Retinal pigment epithelial cell (primary cell): ENCODE measurements at places on chromosomes 6 and 20.
A peak's percentile ranks its signal among the peaks of the same experiment; 100 is the strongest.

DNA sequence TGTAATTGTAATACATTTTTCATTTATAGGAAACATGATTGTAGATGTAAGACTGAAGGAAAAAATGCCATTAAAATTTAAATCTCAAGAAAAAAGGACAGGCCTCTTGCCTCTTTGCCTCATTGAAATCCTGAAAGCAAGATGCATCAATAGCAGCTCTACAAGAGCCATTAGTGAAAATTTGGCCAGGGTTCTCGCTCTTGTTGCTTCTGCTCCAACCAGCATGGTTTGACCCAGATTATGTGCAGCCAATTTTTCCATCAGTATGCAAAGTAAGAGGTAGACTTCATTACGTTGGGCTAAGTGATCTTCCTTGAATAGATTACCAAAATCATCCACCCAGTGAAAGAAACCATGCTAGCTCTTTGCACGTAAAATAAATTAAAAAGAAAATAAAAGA, 106.6 kb downstream of the SGK1 start:
- no peak for DNase-seq

DNA sequence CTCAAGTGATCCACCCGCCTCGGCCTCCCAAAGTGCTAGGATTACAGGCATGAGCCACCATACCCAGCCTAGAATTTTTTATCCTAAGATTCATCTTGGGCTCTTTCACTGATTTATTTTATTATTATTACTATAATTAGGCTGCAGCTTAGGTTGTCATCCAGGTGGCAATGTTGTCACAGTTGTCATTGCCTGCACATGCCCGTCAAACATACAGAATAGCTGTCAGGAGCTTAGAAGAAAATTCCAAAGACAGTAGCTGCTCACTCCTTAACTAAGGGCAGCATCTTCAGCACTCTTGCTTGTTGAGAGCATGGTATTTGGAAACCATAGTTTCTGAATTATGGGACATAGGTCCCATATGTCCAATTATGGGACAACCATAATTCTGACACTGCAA, 334.9 kb upstream of the AGPAT4 start:
- DNase-seq = no peak

GRCh38 chr6:90369024-90369519, 72.4 kb upstream of the BACH2 start:
- peak; percentile 100 for DNase-seq

DNA sequence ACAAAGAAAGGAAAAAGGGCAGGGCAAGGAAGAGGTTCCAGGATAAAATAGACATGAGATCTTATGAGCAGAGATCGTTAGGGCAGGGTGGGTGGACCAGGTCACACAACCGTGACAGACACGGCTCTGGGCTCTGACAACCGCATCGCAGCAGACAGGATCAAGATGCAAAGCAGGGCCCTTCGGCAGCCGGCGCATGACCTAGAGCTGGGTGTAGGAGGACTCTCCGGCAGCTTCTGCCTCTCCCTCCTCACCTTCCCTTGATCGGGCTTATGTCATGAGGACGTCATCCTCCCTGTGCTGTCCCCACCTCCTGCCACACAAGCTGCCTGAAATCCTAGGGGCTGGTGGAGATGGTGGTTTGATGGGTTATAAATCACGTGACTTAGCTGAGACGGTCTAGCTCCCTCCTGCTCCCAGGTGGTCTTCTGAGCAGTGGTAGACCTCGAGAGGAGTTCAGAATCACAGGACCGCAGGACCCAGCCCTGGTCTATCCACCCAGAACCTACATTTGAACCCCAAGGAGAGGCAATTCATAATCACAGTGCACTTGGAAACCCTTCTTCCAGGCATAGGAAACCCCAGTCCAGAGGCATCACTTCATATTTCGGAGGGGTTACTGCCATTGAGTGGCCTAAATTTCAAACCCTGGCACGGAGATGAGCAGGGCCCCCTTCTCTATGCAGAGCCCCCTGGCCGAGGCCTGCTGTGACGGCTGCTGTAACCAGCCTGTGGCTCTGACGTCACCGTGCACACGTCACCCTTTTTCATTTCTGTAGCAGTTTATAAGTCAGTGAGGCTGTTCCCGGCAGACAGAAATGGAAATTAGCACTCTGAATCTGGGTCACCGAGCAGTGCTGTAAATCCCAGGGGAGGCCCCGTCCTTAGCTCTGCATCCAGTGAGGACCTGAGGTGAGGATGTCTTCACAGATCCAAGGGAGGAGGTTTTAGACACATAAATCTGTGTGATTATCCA, 8.7 kb upstream of the CCR6 start:
- no peak for DNase-seq

GRCh38 chr20:43832096-43832816, 82.4 kb upstream of the TOX2 start:
- DNase-seq = no peak

GRCh38 chr6:169098116-169098515, 155.5 kb downstream of the THBS2 start:
- DNase-seq = no peak

GRCh38 chr6:49550492-49551077, at the start of gene C6orf141:
Gene C6orf141 (plus strand): TSS chr6:49550668. CDS start chr6:49550793, 125 bp downstream.
- no peak for DNase-seq

- DNase-seq = no peak
Observed at GRCh38 chr6:170100046-170100445, 190.8 kb downstream of the DLL1 start.

DNA sequence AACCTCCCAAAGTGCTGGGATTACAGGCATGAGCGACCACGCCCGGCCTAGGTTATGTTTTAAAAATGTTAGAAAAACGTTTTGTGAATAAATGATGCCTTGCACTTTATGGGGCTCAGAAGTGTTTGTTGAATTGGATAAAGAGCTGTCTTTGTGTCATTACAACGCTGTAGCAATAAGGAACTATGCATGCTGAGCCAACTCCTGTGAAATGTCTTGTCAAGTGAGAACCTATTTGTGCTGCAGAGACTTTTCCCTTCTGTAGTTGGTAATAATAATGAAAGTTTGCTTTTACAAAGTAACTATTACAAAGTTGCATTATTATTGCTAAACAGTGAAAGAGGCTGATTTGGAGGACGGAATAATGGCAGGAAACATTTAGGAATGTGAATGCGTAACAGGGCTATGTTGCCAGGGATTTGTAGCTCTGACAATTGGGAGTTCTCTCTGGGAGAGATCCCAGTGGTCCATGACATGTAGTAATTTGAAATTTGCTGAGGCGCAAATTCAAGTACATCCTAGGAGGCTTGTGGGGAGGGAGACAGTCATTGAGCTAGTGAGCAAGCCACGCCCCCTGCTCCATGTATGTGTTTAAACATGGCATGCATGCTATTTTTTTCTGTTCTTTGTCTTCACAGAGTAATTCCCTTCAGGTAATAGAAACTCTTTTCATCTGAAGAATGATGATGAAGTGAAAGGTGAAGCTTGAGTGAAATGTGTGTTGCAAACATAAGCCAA, 16.8 kb upstream of the BICRAL start:
- DNase-seq = no peak

GRCh38 chr6:19736066-19736465, 101.1 kb upstream of the ID4 start:
- no peak for DNase-seq

DNA sequence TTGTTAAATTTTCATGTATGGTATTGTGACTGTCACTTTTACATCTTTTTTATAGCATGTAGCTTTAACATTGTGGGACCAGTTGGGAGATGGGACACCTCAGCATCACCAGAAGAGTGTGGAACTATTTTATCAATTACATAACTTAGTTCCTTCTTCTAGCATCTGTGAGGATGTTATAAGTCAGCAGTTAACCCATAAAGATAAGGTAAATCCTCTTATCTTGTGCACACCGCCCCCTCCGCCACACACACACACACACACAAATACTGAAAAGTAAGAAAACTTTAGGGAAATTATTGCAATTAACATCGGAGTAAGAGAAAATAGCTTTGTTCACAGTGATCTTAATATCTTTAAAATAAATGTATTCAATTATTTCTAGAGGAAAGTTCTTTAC, 60.9 kb downstream of the PGM3 start:
- DNase-seq = no peak

GRCh38 chr20:59678288-59678687, 73.9 kb downstream of the PHACTR3 start:
- DNase-seq = no peak

- no peak for DNase-seq
Observed at GRCh38 chr20:50127587-50128519, 14.9 kb upstream of the UBE2V1 start.

DNA sequence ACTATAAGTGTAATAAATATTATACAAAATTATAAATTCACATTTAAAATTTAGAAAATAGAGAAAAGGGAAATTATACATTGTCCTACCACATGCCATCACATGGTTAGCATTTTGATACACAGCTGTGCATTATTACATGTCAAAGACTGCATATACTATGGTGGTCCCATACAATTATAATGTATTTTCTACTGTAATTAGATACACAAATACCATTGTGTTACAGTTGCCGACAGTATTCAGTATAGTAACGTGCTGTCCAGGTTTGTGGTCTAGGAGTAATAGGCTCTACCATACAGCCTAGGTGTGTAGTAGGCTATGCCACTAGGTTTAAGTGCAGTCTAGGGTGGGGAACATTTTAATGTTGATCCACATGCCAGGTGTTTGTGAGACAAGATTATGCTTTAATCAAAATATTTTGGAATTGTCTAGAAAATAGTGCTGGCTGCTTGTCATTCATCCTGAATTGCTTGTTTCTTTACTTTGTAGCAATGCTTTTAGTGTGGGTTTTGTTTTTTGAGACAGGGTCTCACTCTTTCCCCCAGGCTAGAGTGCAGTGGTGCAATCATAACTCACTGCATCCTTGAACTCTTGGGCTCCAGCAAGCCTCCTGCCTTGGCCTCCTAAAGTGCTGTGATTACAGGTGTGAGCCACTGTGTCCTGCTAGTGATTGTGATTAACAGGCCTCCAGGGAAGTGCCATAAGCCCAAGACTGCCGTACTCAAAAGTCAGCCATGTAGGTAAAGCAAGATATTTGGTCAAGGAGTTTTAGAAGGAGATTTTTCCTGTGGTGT, 39.0 kb downstream of the DSTN start:
- DNase-seq = no peak

- DNase-seq = no peak
Observed at GRCh38 chr6:156396791-156397418, 380.3 kb upstream of the ARID1B start.

DNA sequence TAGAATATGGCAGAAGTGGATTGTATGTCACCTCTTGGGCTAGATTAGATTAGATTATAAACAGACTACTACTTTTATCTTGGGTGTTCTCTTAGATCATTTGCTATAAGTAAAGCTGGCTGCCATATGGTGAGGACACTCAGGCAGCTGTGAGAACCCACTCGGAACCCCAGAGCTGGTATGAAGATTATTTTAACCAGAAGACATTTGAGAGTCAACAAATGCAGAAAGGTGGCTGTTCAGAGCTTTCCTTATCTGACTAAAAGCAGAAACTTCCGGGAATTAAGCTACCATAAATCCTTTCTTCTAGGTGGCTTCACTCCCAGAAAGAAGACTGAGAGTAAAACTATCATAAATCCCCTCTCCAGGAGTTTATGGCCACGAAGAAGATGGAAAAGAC, 91.9 kb downstream of the RNGTT start:
- DNase-seq = no peak

DNA sequence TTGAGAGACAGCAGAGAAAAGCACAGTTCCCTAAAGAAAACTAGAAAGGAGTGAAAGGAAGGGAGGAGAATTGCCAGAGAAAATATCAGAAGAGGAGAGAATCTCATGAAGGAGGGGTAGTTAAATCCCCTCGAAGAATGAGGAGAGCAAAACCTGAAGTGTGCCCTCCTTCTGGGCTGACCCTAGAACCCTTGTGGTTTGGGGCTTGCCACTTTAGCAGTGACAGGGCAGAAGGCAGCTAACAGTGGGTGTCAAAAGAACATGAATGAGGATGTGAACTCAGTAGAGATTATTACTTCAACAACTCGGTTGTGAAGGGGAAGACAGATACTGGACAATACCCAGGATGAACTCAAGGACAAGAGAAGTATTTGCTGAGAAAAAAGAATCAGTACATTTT, 73.6 kb downstream of the RALGAPA2 start:
- DNase-seq = no peak

DNA sequence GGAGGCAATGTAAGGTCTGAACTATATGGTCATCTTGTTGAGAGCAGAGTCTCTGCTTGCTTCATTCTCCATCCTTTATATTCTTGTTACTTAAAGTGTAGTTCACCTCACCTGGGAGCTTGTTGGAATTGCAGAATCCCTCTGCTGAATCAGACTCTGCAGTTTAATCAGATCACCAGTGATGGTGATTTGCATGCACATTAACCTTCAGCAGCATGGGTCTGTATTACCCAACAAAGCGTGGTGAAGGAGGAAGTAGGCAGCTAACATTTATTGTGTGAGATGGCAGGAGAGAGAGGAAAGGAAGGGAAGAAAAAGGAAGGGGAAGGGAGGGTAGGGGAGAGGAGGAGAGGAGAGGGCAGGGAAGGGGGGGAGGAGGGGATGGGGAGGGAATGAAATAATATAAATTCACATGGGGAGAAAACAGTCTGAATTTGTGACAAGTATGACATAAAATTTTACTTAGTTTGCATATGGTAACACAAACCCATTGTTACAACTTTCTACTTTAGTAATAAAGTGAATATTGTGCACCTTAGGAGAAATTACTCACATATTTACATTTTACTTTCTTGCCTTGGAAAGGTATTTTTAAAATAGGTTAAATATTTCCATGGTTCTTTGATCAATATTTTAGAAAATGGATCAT, 740.7 kb downstream of the DHX35 start:
- no peak for DNase-seq

DNA sequence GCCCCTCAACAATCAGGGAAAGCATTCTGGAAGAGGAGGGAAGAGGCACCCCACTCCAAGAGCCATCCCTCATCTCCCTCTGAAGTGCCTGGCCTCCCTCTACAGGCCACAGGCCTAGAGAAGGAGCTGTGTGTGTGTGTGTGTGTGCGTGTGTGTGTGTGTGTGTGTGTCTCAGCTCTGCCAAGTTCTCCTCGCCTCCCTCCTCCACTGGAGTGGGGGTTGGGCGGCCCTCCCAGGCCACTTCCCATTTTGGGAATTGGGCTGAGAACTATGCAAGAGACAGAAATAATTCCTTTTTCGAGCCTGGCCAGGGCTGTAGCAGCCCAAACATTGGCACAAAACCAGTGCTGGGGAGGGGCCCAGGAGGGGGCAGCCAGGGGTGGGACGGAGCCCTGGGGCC, 35.7 kb downstream of the KCNB1 start:
- no peak for DNase-seq

GRCh38 chr6:133341607-133342158, 100.5 kb downstream of the EYA4 start:
- DNase-seq = peak; percentile 78

- peak; percentile 48 for DNase-seq
Observed at GRCh38 chr6:110178626-110179405, 654 bp downstream of the WASF1 start.

- no peak for DNase-seq
Observed at GRCh38 chr6:51856508-51856907, 230.9 kb downstream of the PKHD1 start.

DNA sequence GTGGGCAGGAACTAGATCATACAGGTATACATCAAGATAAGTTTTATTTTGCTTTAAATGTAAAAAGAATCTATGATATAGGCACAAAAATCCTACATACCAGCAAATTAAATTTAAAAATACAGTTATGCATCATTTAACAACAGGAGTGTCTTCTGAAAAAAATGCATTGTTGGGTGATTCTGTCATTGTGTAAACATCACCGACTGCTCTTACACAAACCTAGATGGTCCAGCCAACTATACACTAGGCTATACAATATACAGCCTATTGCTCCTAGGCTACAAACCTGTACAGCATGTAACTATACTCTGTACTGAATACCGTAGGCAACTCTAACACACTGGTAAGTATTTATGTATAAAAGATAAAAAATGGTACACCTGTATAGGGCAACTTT, 139.4 kb downstream of the RNGTT start:
- no peak for DNase-seq
